ENCODE measurements at places on chromosomes 11 and 22.

DNA sequence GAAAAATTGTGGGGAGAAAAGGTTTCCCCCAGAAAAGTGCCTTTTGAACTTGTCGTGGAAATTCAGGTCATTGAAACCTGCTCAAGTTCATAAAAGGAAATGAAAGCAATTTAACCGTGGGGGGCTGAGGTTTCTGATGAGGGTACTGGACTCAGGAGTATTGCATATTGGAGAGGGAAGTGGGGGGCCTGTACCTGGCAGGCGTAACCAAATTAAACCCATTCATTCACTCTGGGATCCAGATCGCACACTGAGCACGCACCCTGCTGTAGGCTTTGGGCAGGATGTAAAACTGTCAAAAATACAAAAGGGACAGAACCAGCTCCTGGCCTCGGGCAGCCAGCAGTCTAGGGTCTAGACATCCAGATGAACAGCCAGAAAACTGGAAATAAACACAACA lies 1517.4 kb downstream of the BRD1 start:
- DNase-seq, result no peak

DNA sequence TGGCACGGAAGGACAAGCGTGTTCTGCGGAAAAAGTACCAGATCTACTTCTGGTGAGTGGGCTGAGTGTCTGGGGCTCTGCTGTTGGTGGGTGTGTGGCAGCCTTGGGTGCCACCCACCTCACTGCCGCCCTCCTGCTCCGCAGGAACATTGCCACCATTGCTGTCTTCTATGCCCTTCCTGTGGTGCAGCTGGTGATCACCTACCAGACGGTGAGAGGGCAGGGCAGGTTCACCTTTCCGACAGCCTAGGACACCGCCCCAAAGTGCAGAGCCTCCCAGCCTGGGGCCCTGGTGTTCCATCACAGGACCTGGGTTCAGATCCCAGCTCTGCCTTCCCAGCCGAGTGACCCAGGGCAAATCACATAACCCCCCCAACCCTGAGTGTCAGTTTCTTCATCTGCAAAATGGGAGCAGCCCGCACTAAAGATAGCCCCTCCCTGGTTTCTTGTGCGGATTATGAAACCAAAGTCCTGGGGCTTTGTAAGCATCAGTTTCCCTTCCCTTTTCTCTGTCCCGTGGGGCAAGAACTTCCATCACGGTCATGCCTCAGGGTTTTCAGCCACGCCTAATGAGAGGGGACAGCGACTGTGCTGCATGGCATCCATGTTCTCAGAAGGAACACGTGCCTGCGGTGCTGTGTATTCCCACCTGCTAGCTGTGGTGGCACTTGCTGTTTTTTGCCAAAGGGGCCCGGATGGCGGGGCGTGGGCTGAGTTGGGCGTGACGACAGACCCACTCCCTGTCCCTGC lies 9.8 kb upstream of the TAGLN start:
- peak; percentile 38 for DNase-seq

- DNase-seq, result no peak
These were observed 28.5 kb upstream of the CARD16 start for GRCh38 chr11:105073456-105074165.

DNA sequence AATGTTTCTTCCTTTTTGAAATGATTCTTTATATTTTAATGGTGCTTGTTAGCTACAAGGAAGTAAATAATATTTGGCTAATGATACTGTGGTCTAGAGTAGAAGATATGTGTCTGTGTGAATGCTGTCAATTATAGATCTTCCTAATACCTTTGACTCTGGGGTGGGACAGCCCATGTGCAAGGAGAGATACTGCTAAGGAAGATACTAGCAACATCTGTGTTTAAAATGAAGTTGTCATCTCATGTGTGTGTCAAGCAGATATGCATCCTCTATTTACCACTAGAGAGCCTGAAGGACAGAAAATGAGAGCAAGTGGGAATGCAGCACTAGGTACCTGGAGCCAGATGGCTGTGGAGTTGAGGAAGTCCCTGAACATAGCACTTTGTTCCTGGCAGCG lies 34.1 kb downstream of the PPME1 start:
- DNase-seq, result no peak

- DNase-seq, result no peak
These were observed 35.0 kb upstream of the SLC25A1 start for GRCh38 chr22:19213442-19214077.

- DNase-seq, result no peak
These were observed 32.6 kb downstream of the RCOR2 start for GRCh38 chr11:63884196-63884932.

GRCh38 chr11:128890216-128890542 lies 977 bp upstream of the KCNJ5 start:
- no peak for DNase-seq

GRCh38 chr11:44934110-44934509 lies 16.6 kb downstream of the TP53I11 start:
- no peak for DNase-seq

DNA sequence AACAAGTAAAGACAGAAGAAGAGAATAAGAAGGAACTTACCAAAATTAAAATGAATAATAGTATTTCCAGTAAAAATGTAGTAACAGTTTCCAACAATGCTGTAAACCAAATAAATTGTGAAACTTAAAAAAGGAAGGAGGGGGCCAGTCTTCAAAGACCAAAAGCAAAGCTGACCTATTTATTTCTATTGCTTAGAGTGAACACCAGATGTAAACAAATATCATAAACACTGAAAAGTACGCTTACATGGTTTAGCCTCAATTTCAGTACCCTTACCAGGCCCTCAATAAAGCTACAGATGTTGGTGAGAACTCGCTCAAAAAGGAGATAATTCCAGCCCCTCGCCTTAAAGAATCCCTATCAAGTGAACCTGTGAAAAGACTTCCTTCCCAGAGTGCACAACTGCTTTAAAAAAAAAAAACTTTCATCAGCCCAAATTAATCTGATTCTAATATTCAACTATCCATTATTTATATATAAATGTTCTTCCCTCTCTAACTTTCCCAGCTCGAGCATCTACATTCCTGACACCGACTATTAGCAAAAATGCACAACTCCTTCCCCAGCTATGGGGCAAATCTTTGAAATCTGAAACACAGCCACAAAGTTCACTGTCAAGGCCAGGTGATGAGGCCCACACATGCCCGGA lies 2.4 kb downstream of the PHF21A start:
- no peak for DNase-seq

DNA sequence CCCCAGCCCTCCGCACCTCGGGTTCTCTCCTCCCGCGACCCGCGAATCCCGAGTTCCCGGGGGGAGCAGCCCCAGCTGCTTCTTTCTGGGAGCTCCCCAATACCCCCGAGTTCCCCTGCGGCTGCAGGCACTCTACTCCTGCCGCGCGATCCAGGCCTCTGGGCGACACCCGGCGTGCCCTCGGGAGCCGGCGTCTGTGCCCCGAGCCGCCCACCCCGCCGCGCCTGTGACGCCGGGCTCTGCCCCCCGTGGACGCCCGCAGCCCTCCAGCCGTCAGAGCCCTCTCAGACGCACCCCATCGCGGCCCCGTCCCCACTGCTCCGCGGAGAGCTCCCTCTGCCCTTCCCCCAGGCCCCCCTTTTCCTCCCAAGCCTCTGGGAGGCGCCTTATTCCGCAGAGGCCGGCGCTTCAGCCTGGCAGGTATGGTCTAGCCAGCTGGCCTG lies 422 bp downstream of the GLB1L2 start:
- no peak for DNase-seq

DNA sequence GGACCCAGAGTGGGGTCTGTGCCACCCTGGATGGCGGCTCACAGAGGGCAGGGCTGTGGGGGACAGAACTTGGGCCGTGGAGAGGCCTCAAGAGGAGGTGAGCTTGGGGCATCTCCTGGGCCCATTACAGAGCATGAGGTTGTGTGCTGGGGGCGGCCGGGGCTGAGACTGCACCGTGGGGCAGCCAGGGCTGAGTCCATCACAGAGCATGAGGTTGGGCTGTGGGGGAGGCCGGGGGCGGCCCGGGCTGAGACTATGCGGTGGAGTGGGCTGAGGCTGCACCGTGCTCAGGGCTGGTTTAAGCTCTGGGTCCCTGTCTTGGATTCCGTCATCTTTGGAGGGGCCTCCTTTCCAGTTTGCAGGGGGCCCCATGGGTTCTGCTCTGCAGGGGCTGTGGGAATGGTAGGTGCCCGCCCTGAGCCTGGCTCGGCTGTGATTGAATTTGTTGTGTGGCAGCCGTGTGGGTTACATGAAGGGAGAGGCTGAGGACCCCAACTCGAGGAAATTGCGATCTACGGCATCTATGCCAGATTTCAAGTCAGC lies 38.1 kb upstream of the MUC5AC start:
- DNase-seq, result peak; percentile 54

DNA sequence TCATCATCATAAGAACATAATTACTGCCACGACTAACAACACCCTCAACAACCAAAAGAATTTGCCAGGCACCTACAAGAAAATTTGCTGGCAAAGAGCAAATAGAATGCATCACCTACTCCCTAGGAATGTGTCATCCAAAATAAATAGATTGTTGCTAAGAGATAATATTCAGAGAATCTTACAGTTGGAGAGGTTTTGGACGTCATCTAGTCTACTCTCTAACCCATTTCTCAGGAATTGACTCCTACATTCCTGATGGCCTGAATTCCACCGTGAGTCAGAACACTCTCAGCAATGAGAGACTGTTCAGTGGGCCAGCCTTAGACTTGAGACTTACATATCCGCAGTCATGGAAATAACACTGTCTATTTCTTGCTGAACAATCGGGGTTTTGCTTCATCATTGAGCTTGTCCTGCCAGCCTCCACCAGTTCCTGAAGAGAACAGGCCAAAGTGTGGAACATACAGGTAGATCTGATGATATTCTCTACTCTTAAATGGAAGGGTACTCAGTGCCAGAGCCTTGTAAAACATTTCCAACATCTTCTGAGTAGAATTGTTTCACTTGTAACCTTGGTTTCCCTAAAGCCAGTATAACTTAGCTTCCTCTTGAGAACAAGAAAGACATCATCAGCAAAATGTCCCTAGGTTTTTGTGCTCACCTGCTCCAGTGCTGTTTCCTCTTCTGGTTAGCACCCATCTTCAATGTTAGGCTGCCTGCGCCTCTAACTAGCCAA lies 8.3 kb downstream of the KIRREL3 start:
- DNase-seq, result no peak

GRCh38 chr11:73598719-73599379 lies 937 bp upstream of the FAM168A start:
- DNase-seq, result no peak

GRCh38 chr11:123235656-123236261 lies 40.7 kb upstream of the CLMP start:
- DNase-seq, result no peak

- no peak for DNase-seq
These were observed 30.2 kb upstream of the APOA1 start for GRCh38 chr11:116867619-116868018.

DNA sequence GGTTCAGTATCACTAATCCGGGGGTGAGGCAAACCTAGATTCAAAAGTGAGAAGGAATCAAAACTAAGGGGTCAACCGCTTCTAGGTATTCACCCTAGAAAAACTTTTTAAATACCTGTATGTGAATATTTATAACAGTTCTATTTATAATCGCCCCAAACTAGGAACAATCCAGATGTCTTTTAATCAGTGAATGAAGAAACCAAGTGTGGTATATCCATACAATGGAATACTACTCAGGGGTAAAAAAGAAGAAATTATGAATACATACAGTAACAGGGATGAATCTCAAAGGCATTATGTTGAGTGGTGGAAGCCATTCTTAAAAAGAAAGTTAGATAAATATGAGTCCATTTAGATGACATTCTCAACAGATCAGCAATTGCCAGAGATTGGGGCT lies 178.0 kb upstream of the BLID start:
- DNase-seq, result no peak

GRCh38 chr11:71170624-71171423 lies 81.6 kb downstream of the SHANK2 start:
- DNase-seq, result peak; percentile 47

DNA sequence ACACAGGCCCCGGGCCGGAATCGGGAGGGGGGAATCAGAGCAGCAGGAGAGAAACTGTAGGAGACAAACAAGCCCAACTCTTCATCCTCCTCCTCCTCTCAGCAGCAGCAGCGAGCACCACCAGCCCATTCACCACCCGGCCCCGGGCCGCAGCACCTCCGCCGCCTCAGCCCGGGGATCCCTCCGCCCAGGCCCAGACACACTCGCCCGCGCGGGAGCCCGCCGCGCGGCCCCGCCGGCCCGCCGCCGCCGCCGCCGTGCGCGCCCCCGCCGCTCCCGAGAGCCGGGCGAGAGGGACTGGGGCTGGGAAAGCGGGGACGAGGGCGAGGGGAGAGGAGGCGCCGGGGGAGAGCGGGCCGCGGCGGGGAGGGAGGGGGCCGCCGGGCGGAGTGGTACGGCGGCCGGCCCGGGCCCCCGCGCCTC lies at the start of gene PHF21A:
Gene PHF21A (minus strand): TSS at position 154 of the 423 bp plus-strand sequence. CDS start 37,235 bp downstream, outside the sequence.
- peak; percentile 96 for DNase-seq

DNA sequence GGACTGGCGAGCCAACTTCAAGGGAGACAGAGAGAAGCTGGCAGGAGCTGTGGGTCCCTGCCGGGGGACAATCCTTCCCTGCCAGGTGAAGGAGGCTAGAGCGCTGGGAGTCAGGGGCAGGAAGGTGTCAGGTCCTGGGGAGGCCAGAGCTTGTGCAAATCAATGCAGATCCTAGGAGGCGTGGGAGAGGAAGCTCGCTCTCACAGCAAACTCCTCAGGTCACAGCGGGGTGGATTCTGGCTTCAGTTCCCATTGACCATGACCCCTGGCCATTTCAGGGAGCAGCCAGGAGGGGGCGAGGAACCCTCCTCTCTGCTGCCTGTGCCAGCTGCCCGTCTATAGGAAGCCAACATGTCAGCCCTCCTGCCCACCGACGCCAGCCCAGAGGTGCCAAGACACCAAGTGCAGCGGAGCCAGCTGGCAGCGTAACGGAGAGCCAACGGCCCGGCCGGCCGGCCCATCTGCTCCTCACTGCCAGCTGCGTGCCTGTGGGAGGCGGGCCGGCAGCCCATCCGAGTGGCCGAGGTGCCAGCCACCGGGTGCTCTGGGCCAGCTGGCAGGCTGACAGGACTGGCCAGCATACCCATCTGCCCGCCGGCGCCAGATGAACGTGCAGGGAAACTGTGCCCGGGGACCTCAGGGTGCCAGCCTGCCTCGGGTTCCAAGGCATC lies 374.8 kb downstream of the MIAT start:
- DNase-seq, result no peak

All from activated effector memory CD4-positive, alpha-beta T cell treated with anti-CD3 and anti-CD28 coated beads, Interleukin-2, amount 50 U/mL, for 16 hours (primary cell).